Karpas-422 (cell line): ENCODE measurements at places on chromosomes 1 and 21. TPM values are rescaled to one million over a fixed set of nuclear protein-coding genes. Genes with fewer than 3 reads are reported as not detected.

HTR1D gene
- not detected in 2 replicates for total RNA-seq

KRTAP19-3 gene
- total RNA-seq: not detected in 2 replicates

SELE gene
- not detected in 2 replicates for total RNA-seq

SPRR1B gene
- not detected in 2 replicates for total RNA-seq

PPT1 gene
- total RNA-seq: 49.5 and 77.4 TPM in 2 replicates

OR2M3 gene
- total RNA-seq: not detected in 2 replicates

ZBTB18 gene
- total RNA-seq: 6.6 and 9.5 TPM in 2 replicates

UTS2 gene
- not detected in 2 replicates for total RNA-seq

LRRC53 gene
- not detected in 2 replicates for total RNA-seq

SELL gene
- not detected in 2 replicates for total RNA-seq

HORMAD1 gene
- total RNA-seq: 0.51 and 2.8 TPM in 2 replicates

CFAP45 gene
- total RNA-seq: 1.2 TPM in 1 of 2 replicates, not detected in the other

LRRN2 gene
- total RNA-seq: not detected in 2 replicates

PADI4 gene
- not detected in 2 replicates for total RNA-seq

FAM43B gene
- not detected in 2 replicates for total RNA-seq

MMEL1 gene
- not detected in 2 replicates for total RNA-seq

MXRA8 gene
- total RNA-seq: not detected in 2 replicates

GPR157 gene
- not detected in 2 replicates for total RNA-seq

SLAMF9 gene
- total RNA-seq: not detected in 2 replicates

GNAT2 gene
- not detected in 2 replicates for total RNA-seq

LCE3D gene
- total RNA-seq: not detected in 2 replicates

KCNJ9 gene
- total RNA-seq: not detected in 2 replicates

PADI1 gene
- total RNA-seq: not detected in 2 replicates

WDR64 gene
- not detected in 2 replicates for total RNA-seq

SELENON gene
- total RNA-seq: 2.7 and 5.1 TPM in 2 replicates

DNAI4 gene
- 0.48 and 0.97 TPM in 2 replicates for total RNA-seq

EPHB2 gene
- total RNA-seq: 0.45 and 2.5 TPM in 2 replicates

RAB3B gene
- total RNA-seq: not detected in 2 replicates

TNFRSF18 gene
- 0.30 and 0.90 TPM in 2 replicates for total RNA-seq

TMED5 gene
- 43.1 and 73.6 TPM in 2 replicates for total RNA-seq

MTARC1 gene
- total RNA-seq: 0.04 TPM in 1 of 2 replicates, not detected in the other

OLFM3 gene
- total RNA-seq: not detected in 2 replicates

IL10 gene
- not detected in 2 replicates for total RNA-seq
